CD4-positive, alpha-beta T cell treated with Interleukin-15 for 4 hours (primary cell): ENCODE measurements at places on chromosomes 16 and 17.

DNA sequence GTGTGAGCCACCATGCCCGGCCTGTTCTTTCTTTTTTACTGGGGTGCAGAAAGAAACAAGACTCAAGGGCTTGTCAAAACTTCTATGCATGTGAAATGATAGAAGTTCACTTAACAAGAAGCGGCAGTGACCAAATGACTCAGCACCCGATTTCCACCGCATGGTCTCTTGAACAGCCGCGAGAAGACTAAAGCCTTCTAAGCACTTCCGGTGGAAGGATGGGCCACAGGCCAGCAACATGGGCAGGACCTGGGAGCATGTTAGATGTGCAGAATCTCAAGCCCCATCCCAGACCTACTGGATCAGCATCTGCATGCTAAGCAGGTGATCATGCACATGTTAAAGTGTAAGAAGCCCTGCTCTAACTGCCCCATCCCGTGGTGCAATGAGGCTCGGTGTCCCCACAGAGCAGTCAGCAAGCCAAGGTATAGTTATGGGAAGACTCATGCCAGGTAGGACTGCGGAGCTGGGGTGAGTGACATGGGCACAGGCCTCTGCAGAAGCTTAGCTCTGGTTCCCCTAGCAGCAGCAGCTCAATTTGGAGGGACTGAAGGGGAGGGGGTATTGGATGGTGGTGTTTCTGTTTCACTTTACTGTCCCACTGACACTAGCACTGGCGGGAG lies 88.5 kb upstream of the HNF1B start:
- DNase-seq = no peak

GRCh38 chr17:30929081-30929633 lies 7.4 kb downstream of the ADAP2 start:
- DNase-seq = no peak

DNA sequence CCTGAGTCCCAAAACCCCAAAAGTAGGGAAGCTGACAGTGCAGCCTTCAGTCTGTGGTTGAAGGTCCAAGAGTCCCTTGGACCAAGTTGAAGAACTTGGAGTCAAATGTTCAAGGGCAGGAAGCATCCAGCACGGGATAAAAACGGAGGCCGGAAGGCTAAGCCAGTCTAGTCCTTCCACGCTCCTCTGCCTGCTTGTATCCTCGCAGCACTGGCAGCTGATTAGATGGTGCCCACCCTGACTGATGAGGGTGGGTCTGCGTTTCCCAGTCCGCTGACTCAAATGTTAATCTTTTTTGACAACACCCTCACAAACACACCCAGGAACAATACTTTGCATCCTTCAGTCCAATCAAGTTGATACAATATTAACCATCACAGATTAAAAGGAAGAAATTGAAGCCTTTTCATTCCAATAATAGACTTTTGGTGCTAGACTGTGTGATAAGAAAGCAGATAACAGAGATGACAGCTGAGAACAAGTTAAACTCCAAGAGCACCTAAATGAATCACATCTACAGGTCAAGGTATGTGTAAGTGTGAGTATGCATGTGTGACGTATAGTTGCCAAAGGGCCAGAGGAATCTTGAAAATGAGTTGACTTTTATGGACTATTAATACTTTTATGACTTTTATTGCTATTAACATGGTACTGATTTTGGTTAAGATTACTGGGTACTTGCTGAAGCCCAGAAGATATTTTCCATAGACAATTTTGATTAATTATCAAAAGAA lies 933.5 kb upstream of the SOX9 start:
- DNase-seq = no peak

DNA sequence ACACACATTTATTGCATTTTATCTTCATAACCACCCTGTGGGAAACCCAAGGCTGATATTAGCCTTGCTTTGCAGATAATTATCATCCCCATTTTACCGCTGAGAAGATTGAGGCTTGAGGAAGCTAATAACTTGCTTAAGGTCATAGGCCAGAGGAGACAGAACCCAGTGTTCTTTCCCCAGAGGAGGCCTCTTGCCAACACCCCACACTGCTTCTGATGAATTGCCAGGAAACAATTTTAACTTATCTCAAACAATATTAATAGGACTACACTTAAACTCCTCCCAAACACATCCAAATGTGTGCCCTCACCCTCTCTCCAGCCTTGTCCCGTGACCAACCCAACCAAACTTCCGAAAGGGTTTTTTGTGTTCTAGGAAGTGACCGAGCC lies 2.1 kb upstream of the SPG7 start:
- DNase-seq = no peak

DNA sequence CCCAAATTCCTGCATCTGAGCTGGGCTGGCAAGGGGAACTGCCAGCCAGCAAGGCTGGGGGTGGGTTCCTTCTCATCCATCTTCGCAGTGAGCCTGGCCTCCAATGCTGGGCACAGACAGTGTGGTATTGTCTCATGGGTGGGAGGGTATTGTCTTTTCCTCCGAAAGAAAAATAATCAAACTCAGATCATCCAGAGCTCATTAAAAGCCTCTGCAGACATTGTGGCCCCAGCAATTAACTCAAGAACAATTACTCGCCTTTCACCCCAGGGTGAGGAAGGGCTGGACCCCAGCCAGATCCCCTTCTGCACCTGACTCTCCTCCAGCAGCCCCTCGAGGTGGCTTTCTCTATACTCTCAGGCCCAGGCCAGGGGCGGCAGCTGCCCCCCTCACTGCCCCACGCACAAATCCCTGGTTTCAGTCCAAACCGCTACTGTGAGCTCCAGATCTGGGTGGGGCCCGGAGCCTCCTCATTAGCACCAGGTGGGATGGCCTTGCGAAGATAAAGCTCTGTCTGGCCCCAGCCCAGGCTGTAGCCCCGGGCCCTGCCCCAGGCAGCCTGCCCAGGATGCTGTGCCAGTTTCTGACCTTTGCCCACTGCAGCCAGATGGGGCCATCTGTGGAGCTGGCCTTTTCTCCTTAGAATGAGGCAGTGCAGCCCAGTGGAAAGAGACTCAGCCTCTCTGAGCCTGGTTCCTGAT lies 2.3 kb upstream of the KRT15 start:
- DNase-seq = no peak

GRCh38 chr17:7886227-7887037 lies 2.2 kb upstream of the CHD3 start:
- peak; percentile 52 for DNase-seq

DNA sequence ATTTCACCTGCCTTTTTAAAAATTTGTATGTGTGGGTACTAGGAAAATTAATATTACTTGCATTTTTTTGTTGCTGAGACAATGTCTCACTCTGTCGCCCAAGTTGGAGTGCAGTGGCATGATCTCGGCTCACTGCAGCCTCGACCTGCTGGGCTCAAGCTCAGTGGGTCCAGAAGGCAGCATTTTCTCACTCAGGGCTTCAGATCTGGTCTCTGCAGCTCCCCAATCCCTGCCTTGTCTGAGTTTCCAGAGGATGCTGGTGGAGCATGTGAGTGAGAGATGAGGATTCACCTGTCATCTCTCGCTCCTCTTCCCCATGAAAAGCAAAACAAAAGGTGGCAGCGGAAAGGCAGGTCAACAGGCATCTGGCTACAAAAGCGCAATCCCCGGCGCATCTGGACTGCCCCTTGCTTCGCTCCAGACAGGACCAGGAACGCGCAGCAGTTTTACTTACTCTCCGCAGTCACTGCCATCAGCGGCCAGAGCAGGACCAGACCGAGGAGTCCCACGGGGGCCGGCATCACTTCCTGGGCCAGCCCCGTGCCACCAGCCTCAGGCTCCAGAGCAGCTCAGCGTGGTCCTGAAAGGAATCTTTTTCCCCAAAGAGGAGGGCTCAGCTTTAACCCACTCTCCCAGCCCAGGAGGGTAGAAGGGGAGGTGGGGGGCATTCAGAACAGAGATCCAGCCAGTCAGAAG lies 59.9 kb downstream of the LITAF start:
- DNase-seq = no peak

- no peak for DNase-seq
These were observed 951 bp downstream of the RPL19 start for GRCh38 chr17:39200957-39201510.

DNA sequence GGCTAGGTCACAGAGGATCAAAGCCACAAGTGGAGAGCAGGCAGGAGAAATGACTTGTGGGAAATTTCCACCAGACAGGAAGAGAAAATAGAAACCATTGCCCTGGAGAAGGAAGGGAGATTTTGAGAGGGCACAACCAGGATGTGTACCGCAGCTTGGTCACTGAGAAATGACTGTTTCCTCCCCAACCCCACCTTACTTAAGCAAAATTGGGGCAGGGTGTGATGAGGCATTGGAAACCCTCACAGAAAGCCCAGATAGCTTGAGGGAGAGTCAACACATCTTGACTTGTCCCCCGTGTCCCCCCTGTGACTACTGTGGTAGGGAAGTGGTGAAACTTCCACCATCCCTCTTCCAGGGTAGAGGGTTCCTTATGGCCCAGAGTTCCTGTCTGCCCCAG lies 113.5 kb upstream of the FAM20A start:
- no peak for DNase-seq

- no peak for DNase-seq
These were observed 283.7 kb downstream of the CPPED1 start for GRCh38 chr16:12519986-12520385.

DNA sequence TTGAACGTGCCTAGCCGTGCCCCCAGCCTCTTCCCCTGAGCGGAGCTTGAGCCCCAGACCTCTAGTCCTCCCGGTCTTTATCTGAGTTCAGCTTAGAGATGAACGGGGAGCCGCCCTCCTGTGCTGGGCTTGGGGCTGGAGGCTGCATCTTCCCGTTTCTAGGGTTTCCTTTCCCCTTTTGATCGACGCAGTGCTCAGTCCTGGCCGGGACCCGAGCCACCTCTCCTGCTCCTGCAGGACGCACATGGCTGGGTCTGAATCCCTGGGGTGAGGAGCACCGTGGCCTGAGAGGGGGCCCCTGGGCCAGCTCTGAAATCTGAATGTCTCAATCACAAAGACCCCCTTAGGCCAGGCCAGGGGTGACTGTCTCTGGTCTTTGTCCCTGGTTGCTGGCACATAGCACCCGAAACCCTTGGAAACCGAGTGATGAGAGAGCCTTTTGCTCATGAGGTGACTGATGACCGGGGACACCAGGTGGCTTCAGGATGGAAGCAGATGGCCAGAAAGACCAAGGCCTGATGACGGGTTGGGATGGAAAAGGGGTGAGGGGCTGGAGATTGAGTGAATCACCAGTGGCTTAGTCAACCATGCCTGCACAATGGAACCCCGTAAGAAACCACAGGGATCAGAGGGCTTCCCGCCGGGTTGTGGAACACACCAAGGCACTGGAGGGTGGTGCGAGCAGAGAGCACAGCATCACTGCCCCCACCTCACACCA lies 724 bp downstream of the GAA start:
- no peak for DNase-seq

DNA sequence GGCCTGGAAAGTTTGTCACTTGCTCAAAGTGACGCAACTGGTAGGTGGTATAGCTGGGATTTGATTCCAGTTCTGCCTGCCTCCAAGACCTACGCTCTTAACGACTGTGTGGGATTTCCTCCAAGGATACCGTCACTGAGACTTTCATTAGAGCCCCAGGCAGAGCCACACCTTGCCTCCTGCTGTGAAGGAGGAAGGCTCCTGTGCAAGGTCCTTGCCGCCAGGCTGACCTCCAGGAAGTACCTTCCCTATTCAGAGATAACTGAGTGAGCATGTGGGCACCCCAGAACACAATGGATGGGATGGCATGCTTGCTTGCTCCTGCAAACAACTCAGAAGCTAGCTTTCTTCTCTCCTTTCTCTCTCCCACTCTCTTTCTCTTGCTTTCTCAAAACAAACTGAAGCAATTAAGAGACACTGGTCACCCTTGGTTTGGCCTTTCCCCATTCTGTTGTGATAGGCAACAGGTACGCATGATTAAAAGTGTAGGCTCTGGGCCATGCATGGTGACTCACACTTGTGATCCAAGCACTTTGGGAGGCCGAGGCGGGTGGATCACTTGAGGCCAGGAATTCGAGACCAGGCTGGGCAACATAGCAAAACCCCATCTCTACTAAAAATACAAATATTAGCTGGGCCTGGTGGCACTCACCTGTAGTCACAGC lies 30.7 kb downstream of the CACNG3 start:
- no peak for DNase-seq

DNA sequence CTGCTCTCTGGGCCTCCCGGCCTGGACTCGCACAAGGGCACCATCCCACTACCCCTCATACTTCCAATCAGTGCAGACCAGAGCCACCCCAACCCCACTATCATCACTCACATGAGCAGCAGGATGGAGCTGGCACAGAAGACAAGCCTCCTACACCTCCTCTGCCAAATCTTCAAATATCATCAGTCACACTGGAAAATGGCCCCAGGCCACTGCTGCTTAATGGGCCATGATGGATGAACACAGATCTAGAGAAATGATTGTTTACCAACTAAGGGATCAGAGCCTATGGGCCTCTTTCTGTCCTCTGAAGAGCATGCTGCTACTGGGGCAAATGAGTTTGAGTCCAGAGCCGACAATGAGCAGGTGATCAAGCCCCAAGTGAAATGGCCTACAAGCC lies 165.5 kb downstream of the GRIN2A start:
- DNase-seq = no peak

- DNase-seq = no peak
These were observed 4.4 kb downstream of the RNF166 start for GRCh38 chr16:88701581-88702370.

DNA sequence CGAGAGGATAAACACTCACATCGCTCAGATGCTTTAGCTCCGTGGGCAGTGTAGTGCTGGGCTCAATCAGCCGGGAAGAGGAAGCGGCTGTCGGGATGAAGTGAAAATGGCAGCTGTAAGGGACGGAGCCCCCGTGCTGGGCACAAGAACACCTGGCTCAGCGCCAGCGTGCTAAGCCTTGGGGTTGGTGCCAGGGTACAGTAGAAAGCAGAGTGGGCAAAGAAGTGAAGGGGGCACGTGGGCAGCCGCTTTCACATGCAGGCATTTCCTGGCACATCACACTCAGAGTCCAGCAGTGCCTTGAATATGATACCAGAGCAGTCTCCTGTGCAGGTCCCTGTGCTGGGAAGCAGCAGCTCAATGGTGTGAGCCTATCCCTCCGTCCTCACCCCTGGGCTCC lies 51.1 kb upstream of the FOXF1 start:
- DNase-seq = no peak

DNA sequence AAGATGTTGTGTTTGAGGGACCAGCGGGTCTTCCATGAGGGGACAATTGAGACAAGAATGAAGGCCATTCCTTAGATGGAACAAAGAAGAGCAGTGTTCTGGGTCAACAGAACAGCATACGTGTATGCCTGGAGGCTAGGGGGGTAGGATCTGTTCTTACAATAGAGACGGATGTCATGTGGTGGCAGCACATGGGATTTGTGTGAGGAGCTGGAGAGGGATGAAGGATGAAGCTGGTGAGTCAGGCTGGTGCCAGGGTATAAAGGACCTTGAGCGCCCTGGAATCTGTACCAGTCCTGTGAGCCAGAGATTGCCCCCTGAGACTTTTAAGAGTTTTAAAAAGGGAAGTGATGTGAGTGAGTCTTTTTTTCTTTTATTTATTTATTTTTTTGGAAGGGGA lies 22.8 kb upstream of the WFDC1 start:
- no peak for DNase-seq

- DNase-seq = no peak
These were observed 9.7 kb downstream of the CNP start for GRCh38 chr17:41976142-41976768.
